ENCODE measurements at places on chromosomes 12 and 14.

DNA sequence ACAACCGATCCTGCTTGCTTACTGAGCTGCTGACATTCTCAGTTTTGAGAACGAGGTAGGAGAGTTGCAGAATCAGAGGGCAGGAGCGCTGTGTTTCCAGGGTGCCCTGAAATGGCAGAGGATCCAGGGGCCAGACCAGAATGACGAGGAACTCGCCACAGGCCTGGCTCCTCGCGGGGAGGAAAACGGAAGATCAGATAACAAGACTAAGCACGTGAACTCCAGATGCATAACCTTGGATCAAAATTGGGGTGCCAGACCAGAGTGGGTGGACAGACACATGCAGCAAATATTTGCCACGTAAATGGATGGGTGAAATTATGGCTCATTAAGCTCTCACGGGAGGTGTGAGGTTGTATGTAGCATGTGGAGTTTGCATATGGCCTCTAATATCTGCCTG is 46.5 kb downstream of the ELK3 start:
- no peak for DNase-seq

- no peak for DNase-seq
Observed at GRCh38 chr12:106025129-106025528, 113.6 kb downstream of the NUAK1 start.

- DNase-seq = no peak
Observed at GRCh38 chr14:30869551-30870155, 4.7 kb upstream of the COCH start.

DNA sequence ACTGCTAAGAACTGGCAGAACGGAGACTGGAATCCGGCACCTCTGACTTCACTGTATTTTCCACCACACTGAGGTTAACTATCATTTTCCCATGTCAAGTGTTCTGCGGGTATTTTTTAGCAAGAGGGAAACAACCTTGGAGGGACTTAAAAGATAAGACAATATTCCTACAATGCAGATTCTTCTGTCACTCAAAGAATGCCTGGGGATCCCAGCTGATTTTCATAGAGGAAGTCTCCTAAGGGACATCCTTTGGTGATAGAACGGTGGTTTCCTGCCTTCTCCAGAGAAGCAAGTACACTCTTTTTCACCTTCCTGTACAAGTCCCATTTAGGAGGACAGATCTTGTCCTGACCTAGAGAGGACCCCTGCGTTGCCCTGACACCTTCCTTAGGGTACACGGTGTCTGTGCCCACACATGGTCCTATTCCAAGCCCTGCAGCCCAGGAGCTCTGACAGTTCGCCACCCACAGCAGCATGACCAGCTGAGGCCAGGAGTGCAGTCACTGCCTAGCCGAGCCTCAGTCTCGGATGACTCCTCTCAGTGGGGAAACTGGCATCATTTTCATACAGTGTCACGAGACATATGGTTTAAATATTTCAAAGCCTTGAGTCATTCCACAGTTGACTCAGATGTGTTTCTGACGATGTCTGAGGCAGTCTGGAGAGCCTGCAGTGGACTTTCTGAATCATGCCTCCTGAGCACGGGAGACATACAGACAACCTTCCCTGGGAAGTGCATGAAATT is 181.3 kb upstream of the FKBP4 start:
- no peak for DNase-seq

DNA sequence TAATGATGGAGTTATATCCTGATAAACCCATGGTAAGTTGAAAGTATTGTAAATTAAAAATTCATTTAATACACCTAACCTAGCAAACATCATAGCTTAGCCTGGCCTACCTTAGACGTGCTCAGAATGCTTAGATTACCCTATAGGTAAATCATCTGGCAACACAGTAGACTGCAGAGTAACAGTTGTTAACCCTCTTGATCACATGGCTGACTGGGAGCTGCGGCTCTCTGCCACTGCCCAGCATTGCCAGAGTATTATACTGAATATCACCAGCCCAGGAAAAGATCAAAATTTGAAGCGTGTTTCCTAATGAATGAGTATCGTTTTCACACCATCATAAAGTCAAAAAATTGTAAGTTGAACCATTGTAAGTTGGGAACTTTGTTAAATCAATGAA is 17.8 kb upstream of the TMPRSS12 start:
- no peak for DNase-seq

DNA sequence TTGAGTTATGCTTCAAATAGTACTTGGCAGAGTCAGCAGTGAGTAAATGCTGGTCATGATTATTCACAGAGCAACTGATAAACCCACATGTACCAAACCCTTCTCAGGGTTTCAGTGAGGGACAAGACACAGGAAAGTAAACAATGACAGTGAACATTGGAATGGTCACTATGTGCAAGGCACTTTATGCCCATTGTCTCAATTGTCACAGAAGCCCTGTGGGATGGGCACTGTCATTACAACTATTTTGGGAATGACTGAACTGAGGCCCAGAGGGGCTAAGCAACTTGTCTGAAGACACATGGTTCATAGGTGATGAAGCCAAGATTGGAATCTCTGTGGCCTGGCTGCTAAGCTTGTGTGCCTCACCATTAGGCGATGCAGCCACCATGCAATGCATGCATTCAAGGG is 238.5 kb downstream of the RBM19 start:
- DNase-seq = no peak

DNA sequence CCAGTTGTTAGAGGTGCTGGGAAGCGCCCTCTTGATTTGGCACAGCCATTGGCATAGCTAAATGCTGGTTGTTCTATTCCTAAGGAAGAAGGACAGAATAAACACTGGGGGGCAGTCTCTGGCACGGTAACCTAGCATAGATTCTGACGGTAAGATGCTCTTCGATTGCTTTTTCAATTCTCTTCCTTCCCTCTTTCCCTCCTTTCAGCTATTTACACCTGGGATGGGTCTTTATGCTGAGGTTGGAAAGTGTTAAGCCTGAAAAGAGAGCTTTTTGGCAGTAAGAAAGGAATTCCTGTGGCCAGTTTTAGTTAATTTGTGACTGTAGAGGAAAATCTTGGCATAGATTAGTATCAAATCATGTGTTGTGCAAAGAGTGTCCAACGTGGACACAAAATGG is 162.8 kb downstream of the SNAPC1 start:
- peak; percentile 30 for DNase-seq

DNA sequence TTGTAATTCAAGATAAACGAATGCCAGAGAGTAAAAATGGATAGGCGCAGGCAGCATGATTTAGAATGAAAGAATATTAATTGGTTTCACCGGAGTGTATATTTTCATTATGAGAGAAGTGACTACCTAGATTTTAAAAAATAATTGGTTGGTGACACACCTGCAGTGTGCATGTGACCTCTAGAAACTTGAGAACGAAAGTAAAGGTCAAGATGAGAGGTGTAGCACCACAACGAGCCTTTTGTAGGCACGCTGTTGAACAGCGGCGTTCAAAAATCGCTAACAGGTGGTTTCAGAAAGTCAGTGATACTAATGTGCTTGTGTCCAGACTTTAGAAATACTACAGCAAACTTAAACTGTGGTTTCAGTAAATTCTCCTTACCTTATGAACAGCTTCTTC is 123.8 kb downstream of the NPAS3 start:
- DNase-seq = no peak

- no peak for DNase-seq
Observed at GRCh38 chr14:68392393-68393141, 400.3 kb downstream of the ZFP36L1 start.

GRCh38 chr12:55974308-55974730 is 441 bp downstream of the RAB5B start:
- DNase-seq = no peak

- DNase-seq = no peak
Observed at GRCh38 chr12:118544569-118544968, 168.2 kb downstream of the SUDS3 start.

- no peak for DNase-seq
Observed at GRCh38 chr14:30921305-30921704, 46.9 kb downstream of the COCH start.

DNA sequence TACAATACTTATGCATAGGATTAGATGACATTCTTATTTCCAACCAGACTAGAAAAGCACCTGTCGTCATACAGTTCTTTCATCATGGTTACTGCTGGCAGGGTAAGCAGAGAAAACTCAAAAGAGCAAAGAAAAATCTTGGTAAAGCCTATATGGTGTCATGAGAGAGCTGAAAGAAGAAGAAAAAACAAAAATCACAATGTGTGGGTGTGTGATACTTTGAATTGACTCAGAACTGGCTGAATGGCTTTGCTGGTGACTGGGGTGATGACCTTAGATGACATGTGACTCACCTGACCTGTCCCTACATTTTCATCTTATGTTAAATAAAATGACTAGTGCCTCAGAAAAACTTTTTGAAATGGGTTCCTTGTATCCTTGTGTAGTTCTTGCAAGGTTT is 278.1 kb upstream of the LMO3 start:
- no peak for DNase-seq

- no peak for DNase-seq
Observed at GRCh38 chr12:128305336-128305892, 38.4 kb downstream of the TMEM132C start.

- no peak for DNase-seq
Observed at GRCh38 chr14:37991027-37991426, 216.7 kb upstream of the SSTR1 start.

DNA sequence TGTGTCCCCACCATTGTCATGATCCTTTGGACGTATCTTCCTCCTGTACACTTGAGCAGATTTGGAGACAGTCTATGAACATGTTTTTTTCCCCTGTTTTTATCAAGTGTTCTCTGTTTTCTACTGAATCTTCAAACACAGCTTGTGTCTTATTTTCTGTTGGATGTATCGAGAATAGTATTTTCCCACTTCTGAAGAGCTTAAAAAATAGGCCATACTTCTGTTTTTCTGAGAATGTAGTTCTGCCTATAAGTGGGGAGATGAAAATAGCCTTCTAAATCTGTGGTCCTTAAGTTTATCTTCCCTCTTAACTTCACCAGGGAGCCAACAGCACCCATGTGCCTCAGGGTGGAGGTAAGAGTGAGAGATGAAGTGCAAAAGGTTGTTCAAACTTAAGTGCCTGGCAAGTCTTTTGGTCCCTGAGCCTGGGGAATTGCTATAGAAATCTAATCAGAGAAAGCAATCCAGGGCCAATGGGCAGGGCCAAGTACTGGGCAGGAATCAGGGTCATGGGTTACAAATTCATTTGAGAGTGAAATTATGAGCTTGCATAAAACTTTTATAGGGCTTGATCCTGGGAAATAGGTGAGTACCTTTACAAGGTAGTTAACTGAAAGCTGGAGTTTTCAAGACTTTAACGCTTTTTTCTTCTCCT is 58.9 kb downstream of the ARF6 start:
- DNase-seq = no peak

- DNase-seq = peak; percentile 27
Observed at GRCh38 chr14:35534208-35534872, 376 bp downstream of the INSM2 start.

- DNase-seq = no peak
Observed at GRCh38 chr14:54709867-54710266, 142.9 kb downstream of the SAMD4A start.

All from memory B cell (primary cell).